ENCODE measurements at places on chromosomes 6 and 20.
A peak's percentile ranks its signal among the peaks of the same experiment; 100 is the strongest.

DNA sequence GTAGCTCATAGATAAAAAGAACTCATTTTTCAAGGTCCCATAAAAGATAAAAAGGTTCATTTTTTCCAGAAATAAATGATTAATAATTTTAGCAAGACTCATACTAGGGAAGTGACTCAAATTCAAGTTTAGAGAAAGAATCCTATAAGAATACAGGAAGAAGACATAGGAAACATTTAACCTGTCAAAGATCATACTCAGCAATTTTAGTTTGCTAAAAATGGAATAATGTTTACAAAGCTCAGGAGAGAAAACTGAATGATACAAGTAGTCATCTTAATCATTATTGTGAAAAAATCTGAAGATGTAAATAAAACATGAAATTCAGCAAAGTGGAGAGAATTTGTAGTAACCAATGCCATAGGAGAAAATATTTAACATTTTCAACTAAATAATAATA lies 926.6 kb downstream of the TBC1D32 start:
- DNase-seq, result no peak

DNA sequence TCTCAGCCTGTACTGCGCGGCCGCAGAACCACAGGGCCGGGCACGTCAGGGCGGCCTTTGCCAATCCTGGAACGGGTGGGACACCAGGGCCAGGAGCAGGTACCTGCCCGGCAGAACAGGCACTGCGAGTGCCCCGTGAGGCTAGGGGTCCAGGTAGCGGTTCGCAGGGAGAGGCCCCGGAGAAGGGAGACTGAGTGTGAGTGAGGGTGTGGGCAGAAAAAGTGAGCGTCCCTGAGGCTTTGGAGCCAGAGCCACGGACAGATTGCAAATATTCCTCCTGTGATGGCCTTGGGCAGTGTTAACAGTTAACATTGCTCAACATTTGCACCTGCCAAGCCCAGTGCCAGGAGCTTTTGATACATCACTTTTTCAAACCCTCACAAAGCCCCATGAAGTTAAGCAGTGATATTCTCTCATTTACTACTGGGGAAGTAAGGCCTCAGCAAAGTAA lies 491 bp downstream of the GNMT start:
- DNase-seq, result no peak

GRCh38 chr6:54813892-54814291 lies 32.7 kb upstream of the FAM83B start:
- DNase-seq, result no peak

GRCh38 chr6:14144678-14145113 lies 27.1 kb downstream of the CD83 start:
- DNase-seq, result peak; percentile 15

DNA sequence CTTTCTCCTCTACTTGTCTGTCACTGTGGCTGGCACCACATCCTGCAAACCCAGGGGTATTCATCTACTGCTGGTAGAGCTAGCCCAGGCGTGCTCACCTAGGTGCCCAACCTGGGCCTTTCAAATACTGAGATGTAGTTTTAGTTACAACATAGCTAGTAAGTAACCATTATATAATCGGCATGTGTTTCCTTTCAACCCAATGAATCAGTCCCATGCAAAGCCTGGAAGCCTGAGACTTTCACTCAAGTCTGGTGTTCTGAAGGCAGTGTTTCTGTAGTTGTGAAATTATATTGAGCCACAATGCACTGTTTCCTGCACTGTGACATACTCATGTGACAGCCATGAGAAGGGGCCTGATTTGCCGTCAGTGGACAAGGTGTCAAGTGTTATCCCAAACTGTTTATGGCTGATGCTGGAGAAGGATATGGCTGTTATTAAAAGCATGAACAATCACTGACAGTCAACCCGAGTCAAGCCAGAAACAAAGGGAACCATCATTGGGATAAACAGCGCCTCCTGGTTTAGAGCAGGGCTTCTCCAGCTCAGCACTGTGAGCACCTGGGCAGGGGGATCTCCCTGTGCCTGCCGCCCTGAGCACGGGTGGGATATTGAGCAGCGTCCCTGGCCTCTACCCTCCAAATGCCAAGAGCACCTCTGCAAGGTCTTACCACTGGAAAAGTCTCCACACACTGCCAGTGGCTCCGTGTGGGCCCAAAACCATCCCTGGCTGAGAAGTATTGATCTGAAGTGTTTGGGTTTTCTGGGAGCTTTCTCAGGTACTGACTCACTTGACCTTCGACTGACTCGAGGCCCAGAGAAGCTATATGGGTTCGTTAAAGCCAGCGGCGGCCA lies 1.6 kb downstream of the PSMA7 start:
- no peak for DNase-seq

GRCh38 chr6:131923356-131923755 lies 27.8 kb downstream of the CCN2 start:
- no peak for DNase-seq

DNA sequence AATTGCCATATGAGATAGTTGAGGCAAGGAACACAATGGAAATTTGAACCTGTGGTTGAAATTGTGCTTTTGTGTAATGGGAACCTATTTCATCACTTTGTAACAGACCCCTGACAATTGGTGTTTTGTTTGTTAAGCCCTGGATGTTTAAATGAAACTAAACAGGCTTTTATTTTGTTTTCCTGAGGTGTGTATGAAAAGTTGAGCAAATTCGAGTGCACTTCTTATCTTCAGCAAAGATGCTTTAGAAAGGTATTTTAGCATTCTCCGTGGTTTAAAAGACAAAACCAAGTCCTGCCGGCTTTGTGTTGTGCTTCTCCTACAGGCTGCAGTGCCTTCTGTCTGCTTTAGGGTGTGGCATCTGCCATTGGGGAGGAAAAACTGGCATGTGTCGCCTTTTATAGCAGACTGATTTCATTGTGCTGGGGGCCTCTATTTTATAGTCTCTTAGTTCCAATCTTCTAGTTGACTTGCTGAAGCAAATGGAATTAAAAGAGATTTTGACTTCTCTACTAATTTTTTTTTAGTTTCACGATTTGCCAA lies 2.2 kb upstream of the ARID1B start:
- no peak for DNase-seq

GRCh38 chr6:135935941-135936601 lies 84.6 kb downstream of the PDE7B start:
- peak; percentile 27 for DNase-seq

DNA sequence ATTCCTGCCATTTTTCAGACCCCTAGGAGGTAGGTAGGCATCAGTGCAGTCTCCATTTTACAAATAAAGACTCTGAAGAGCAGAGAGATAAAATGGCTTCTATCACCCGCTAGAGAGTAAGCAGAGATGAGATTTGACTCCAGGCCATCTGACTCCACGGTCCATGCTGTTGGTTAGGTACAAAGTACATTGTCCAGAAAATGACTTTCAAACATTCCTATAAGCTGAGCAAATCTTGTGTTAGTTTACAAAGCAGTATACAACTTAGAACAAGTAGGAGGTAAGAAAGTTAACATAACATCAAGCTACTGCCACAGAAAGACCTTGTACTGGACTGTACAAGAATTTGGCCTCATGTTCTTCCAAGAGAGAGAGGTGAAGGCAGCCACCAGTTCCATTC lies 14.9 kb downstream of the BTN1A1 start:
- DNase-seq, result no peak

- no peak for DNase-seq
Measured at GRCh38 chr6:44012078-44012493, 115.2 kb downstream of the MRPL14 start.

- peak; percentile 5 for DNase-seq
Measured at GRCh38 chr6:22828179-22829062, 259.1 kb downstream of the HDGFL1 start.

DNA sequence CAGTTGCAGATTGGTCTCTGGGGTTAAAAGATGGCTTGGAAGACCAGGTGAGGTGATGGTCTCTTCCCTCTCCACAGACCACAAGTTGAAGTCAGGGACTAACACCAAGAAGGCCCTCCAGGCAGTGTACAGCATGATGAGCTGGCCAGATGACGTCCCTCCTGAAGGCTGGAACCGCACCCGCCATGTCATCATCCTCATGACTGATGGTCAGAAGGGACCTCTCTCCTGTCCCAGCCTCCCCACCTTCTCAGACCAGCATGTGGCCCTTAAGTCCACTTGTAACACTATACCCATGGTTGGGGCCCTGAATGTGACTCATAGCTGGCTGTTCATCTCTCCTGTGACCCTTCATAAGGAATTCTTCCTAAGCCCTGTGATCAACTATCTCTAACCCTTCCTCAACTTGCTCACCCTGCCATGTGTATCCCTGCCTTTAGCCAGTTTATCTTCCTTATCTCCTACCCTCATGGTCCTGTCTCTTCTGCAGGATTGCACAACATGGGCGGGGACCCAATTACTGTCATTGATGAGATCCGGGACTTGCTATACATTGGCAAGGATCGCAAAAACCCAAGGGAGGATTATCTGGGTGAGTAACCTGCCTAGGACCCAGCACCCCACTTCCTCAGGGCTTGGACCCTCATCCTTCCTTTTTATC lies 3.0 kb downstream of the CFB start:
- no peak for DNase-seq

- no peak for DNase-seq
Measured at GRCh38 chr20:54194724-54195438, 13.0 kb upstream of the PFDN4 start.

DNA sequence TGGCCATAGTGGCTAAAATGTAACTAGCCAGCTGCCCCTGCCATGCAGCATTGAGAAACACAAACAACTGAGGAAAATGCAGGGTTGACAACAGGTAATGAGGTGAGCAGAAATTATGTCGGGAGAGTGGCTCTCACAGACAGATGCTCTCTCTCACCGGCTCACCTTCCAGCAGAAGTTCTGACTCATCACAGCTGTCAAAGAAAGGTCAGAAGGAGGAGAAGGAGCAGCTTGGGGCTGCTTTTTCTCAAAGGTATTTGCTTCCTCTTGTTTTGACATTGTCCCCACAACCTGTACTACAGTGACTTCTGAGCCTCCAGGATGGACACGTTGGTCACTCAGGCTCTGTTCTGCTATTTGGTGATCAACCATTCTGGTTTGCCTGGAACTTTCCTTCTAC lies 190.5 kb upstream of the HEY2 start:
- DNase-seq, result no peak

- no peak for DNase-seq
Measured at GRCh38 chr6:105553171-105553570, 150.3 kb upstream of the PREP start.

GRCh38 chr20:45041464-45042337 lies 59.2 kb downstream of the KCNS1 start:
- DNase-seq, result no peak

DNA sequence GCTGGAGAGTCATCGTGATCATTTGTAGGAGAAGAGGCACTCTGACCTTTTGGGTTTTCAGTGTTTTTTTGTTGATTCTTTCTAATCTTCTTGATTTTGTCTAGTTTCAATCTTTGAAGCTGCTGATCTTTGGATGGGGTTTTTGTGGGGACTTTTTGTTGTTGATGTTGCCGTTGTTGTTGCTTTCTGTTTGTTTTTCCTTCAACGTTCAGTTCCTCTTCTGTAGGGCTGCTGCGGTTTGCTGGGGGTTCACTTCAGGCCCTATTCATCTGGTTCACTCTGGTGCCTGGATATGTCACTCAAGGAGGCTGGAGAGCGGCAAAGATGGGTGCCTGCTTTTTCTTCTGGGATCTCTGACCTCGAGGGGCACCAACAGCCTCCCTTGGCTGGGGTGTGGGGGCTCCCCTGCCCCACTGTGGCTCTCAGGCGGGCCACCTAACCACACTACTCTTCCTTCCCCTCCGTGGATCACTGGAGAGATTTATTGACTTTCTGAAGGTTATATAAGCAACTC lies 21.5 kb upstream of the TMEM244 start:
- DNase-seq, result no peak

DNA sequence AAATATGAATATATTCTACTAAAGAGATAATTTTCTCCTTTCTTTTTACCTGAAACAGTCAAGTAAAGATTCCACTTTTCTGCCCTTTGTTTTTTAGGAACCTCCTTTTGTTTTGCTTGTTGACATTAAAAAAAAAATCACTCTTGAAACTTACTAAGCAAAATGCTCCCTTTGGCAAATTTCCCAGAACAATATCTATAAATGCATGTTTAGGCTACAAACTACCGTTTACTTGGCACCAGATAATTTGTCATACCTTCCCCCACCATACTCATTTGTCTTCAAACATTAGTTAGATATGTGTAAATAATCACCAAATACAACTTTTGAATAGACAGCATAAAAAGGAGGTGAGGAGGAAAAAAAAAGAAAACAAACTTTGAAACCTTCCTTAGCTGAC lies 604.7 kb downstream of the RFPL4B start:
- DNase-seq, result no peak

DNA sequence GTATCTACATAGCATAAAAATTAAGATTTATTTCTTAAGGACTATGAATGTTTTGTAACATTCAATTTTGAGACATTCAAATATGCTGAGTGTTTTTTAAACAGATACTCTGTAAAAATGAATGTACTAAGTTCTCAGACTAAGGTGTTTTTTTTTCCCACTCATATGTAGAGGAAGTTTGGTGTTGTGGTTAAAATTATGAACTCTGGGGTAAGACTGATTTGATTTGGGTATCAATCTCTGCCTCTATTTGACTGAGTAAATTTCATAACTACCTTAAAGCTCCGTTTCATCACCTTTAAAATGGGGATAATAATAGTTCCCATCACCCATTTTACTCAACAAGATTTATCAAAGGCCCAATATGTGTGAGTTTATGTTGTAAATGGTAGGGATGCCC lies 386.6 kb upstream of the FLRT3 start:
- no peak for DNase-seq

DNA sequence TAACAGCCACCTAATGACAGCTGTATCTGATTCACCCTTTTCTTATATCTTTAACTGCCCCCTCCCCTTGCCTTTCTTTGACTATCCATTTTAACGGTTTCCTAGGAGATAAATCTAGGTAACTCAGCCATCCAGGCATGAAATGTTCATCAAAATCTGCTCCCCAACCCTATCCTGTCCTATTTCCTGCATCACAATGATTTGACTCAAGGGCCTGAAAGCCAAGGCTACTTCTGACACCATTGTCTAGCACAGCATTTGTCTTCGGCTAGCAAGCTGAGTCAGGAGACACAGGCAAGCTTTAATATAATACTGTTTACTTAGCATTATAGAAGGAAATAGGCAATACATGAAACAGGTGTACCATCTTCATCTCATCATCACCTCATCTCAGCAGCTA lies 31.6 kb upstream of the MANEA start:
- DNase-seq, result no peak

- no peak for DNase-seq
Measured at GRCh38 chr6:19999319-20000191, 162.4 kb downstream of the ID4 start.

- DNase-seq, result no peak
Measured at GRCh38 chr6:71138376-71138775, 150.2 kb upstream of the OGFRL1 start.

All from C1 segment of cervical spinal cord (tissue), 14 donors.